ENCODE measurements at places on chromosomes 3 and 15.

GRCh38 chr3:10531031-10531430, 25.6 kb upstream of the ATP2B2 start:
- DNase-seq: no peak

DNA sequence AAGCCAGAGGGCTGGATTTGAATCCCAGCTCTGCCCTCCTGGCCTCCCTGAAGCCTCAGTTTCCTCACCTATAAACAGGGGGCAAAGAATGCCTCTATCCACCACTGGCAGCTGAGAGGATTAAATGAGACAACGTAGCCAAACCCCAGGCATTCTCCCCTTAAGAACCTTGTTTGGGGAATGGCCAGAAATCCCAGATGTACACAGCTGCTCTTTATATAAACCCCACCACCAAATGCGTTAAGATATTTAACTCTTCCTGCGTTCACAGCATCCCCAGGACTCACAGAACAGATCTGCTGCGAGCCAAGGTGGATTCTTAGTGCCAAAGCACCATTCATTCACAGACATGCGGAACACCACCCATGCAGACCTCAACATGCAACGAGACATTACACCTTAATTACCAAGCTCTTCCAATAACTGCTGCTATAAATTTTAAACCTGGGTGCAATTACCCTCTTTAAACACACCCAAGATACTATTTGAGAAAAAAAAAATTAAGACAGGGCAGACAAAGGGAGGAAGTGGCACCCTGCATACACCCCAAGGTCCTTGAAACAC, 5.2 kb downstream of the TLE3 start:
- DNase-seq: no peak

GRCh38 chr3:108511055-108511454, 659 bp upstream of the MYH15 start:
- DNase-seq: no peak

DNA sequence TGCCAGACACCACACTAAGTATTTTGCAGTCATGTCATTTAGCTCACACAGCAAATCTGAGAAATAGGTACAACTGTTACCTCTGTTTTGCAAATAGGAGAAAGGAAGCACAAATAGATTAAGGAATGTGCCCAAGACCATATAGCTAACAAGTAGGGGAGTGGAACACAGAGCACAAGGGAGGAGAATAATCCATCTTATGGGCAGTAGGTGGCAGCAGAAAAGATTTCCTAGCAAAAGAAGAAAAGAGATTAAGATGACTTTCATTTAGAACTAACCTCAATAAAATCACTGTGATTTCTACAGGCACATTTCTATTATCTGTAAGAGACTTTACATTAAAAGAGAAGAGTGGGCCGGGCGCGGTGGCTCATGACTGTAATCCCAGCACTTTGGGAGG, 49.1 kb downstream of the NR1I2 start:
- no peak for DNase-seq

- no peak for DNase-seq
These were observed 12.3 kb upstream of the PDZRN3 start for GRCh38 chr3:73637042-73637441.

- DNase-seq: no peak
These were observed 29.9 kb downstream of the SLC49A4 start for GRCh38 chr3:122824465-122825381.

DNA sequence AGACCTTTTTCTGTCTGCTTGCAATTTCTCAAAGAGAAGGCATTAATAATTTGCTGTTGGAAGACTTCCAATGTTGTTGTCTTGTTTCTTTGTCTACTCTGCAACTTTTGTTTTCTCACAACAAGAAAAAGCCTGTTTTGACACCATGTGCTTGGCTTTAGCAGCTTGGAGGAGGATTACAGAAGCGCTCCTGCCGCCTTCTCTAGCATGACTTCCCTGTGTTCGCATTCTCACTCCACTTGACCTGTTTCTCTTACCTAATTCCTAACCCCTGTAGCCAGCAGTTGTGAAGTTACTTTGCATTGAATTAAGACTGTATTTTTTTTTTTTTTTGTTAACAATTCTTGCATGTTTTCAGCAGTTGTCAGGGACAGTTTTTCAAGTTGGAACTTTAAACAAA, 235.3 kb upstream of the GOLIM4 start:
- DNase-seq: no peak

DNA sequence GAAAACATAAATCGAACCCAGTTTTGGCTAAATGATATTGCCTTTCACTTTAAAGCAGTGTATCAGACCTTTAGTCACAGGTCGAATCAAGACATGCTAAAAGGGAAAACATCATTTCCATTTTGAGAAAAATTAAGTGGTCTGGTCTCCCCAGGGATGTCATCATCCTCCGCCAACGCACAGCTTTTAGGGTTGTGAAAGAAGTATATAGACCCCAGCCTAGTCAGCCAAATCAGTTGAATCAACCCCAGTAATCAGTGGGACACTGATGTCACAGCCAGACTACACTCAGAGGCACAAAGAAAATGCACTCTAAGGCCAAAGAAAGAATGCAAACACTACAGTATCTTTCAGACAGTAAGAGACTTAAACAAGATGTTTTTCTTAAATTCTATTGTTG, 187.4 kb downstream of the ZIC4 start:
- no peak for DNase-seq

DNA sequence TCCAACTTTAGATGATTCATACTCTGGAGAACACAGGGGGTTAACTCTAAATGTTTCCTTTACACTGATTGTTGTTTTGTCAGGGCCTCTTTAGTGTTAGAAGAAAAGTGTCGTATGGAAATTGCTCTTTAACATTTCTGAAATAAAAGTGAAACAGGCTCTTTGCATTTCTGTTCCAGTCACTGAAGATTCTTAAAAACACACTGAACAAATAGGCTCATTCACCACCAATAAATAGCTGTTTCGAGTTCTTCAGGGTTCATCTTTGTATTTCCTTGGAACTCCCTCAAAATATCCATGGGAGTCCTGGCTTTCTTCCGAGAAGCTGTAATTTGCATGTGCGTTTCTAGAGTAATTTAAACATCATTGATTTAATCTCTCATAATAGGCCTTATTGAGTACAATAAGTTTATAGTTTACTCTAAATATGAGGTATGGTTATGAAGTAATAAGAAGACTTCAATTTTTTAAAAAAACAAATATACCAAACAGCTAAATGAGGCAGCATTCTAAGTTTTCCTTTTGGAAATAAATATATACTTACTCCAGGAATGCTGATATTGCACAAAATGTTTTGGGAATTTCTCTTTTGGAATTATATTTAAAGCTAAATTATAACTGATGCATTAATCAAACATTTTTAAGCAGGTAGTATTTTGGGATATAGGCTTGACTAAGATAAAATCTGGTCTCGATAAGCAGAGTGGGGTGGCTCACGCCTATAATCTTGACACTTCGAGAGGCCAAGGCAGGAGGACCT, 327.4 kb downstream of the EPHA3 start:
- DNase-seq: peak; percentile 31

All from globus pallidus (tissue), 1 donor.